ENCODE measurements at places on chromosomes 5 and 9.

GRCh38 chr5:53667621-53668020 lies 107.2 kb downstream of the NDUFS4 start:
- DNase-seq, result no peak

GRCh38 chr5:135024956-135025729 lies 8.9 kb downstream of the PITX1 start:
- DNase-seq, result no peak

GRCh38 chr9:107685901-107686300 lies 196.3 kb upstream of the KLF4 start:
- no peak for DNase-seq

DNA sequence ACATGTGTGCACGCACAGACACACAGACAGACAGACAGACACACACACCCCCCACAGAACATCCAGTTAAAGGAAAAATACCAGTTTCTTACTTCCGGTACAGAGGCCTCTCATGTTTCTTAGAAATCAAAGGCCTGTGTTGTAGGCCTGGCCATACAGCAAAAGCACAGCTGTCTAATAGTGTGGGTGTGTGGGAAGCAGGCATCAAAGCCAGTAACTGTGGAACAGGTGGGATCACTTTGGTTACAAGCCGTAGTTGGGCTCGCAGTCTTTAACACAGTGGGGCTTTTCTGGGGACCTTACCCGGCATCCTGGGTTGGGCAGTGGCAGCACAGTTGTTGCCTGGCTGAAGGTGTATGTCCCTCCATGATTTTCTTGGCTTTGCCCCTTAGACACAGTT lies 55.2 kb downstream of the FBXL7 start:
- DNase-seq, result no peak
